AG10803 (cell line): ENCODE measurements at places on chromosomes 1 and 21.

- DNase-seq: no peak
These were observed 387.8 kb upstream of the ADGRL2 start for GRCh38 chr1:81412954-81413353.

DNA sequence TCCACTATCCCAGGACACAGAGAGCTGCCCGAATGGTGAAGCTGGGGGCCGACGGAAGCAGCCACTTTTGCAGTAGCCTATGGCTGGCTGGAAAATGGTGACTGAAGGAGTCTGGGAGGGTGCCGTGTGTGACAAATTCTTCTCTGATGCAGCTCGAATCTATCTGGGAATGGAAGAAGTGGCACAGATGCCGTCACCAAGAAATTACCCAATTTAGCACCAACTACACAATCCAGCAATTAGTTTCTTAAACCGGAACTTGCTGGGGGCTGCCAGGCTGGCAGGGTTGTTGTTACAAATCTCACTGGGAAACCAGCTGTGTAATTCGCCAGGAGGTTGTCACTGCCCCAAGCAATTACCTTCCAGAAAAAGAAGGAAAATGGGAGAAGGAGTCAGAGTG lies 18.0 kb downstream of the DLGAP3 start:
- DNase-seq: no peak

GRCh38 chr1:14881775-14882672 lies 271.5 kb upstream of the TMEM51 start:
- DNase-seq: no peak

- DNase-seq: no peak
These were observed 38.6 kb downstream of the C21orf91 start for GRCh38 chr21:17780539-17780938.

- DNase-seq: no peak
These were observed 26.3 kb downstream of the LRRC52 start for GRCh38 chr1:165570078-165570477.

- no peak for DNase-seq
These were observed 10.2 kb upstream of the OR10J4 start for GRCh38 chr1:159421821-159422220.

DNA sequence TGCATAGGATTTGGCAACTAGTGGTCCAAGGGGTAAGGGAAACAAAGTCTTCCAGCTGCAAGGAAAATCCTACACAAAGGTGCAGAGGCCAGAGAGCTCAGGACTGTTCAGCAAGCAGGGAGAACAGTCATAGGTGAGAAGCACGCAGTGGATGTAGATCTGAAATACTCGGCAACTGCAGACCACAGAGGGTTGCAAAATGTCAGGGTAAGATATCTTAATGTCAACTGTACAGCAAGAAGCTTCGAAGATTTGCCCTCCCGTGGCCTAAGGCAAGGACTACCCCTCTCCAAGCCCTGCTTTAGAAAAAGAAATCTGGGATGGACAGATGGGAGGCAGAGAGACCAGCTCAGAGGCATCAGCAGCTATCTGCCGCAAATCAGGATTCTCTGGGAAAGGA lies 153.4 kb upstream of the IRF2BP2 start:
- DNase-seq: no peak

- no peak for DNase-seq
These were observed 12.0 kb downstream of the PROK1 start for GRCh38 chr1:110462964-110463363.

DNA sequence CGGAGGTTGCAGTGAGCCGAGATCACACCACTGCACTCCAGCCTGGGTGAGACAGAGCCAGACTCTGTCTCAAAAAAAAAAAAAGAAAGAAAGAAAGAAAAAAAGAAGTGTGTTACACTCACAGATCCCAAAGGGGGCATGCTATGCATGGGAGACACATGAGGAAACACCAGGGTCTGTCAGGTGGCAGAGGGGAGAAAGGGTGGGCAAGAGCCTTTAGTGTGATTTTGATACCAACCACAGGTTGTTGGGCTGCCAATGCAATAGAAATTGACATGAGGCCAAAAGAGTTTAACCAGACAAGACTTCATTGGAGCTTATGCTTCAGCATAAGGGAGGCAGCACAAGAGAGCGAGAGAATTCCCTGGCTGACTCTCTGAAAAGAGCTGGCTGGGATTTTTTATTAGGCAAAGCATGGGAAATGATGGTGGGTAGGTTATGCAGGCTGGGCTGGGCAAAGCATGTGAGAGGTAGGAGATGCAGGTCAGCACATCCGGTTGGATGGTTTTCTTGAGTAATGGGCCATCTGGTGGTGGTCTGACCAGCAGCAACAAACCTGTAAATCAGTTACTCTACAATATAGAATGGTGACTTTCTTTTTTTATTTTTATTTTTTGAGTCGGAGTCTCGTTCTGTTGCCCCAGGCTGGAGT lies 11.7 kb upstream of the EXTL1 start:
- no peak for DNase-seq
